T-cell (primary cell): ENCODE measurements at places on chromosomes 6 and 20.

GRCh38 chr20:5686384-5687105 lies 63.7 kb upstream of the SHLD1 start:
- DNase-seq, result no peak

GRCh38 chr20:49351775-49352174 lies 73.9 kb upstream of the ZNFX1 start:
- no peak for DNase-seq

DNA sequence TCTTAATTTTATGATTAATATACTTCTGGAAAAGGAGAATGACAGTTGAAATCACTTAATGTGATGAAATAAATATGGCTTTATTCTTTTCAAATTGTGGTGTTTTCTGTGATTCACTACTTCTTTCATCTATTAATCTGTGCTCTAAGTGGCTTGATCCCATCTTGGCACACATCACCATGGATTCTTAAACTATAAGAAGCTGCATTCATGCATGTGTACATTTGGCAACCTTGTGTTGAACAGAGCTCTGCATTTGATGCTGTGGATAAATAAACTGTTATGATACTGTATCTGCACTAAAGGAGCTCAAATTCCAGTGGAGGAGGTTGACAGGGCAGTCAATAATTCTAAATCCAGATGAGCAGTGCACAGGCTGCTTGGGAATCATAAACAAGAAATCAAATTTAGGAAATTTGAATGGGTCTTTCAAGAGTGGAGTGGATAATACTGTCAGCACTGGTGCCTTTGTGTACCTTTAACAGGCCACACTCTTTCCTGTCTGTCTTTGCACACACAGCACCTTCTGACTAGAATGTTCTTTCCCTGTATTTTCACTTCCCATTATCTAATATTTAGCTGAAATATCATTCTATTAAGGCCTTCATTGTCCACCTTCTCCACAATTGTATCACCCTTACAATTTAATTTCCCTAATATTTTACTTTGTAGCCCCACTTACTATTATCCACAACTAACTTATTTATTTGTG lies 252.9 kb downstream of the GRM1 start:
- DNase-seq, result no peak

DNA sequence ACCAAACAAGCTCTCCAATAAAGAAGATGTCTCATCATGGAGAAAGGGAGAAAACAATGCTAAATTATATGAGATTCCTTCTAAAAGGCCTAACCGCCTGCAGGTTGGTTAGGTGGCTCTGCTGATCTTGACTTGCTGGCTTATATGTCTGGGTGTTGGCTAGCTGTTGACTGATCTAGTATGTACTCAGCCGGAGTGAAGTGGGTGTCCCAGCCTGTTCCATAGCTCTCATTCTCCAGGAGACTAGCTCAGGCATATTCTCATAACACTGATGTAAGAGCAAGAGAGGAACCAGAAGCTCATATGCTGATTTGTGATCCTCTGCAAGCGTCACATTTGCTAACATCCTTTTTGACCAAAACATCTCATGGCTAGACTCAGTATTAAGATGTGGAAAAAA lies 473.0 kb downstream of the BMP2 start:
- no peak for DNase-seq

- no peak for DNase-seq
Measured at GRCh38 chr20:64245746-64246595, 9.6 kb upstream of the PCMTD2 start.

GRCh38 chr6:43263314-43264178 lies 20.3 kb downstream of the TTBK1 start:
- DNase-seq, result peak; percentile 55

- no peak for DNase-seq
Measured at GRCh38 chr20:5524896-5525295, 208.1 kb upstream of the PROKR2 start.

DNA sequence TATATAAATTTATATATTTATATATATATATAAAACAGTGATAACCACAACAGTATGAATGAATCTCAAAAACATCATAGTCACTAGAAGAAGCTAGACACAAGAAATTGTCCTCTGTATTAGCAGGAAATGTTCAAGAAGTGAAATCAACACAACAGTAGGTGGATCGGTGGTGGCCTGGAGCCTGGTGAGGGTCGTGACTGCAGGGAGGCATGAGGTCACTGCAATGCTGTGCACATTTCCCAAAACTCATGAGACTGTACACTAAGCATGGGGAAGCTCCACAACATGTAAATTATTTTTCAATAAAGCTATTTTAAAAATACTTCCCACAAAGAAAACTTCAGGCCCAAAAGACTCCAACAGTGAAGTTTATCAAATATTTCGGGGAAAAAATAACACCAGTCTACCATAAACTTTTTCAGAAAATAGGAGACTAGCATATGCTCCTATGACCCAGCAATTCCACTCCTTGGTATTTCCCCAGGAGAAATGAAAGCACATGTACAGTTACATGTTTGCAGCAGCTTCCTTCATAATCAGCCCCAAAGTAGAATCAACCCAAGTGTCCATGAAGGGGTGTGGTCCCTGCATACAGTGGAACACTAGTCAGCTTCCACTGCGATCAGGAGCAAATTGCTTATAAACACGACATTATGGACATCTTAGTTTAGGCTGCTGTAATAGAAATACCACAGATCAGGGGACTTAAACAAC lies 144.2 kb downstream of the TBXT start:
- no peak for DNase-seq

DNA sequence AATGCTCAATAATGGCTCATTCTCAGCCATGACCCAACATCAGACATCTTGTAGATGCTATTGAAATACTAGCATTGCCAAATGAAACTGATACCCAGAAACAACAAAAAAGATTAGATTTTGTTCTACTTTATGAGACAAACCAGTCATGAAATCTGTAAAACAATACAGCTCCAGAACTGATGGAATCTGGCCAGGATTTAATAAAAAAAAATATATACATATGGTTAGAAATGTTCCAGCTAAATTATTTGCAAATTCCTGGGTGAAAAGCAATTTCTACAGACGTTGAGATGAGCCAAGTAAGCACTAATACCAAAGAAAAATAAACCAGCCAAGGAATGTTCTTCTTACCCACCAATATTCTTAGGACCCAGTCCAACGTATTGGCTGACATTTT lies 201.3 kb downstream of the EPHA7 start:
- no peak for DNase-seq

GRCh38 chr6:1787894-1788293 lies 178.2 kb downstream of the FOXC1 start:
- no peak for DNase-seq

GRCh38 chr6:44297063-44298038 lies 15.8 kb downstream of the AARS2 start:
- peak; percentile 46 for DNase-seq

DNA sequence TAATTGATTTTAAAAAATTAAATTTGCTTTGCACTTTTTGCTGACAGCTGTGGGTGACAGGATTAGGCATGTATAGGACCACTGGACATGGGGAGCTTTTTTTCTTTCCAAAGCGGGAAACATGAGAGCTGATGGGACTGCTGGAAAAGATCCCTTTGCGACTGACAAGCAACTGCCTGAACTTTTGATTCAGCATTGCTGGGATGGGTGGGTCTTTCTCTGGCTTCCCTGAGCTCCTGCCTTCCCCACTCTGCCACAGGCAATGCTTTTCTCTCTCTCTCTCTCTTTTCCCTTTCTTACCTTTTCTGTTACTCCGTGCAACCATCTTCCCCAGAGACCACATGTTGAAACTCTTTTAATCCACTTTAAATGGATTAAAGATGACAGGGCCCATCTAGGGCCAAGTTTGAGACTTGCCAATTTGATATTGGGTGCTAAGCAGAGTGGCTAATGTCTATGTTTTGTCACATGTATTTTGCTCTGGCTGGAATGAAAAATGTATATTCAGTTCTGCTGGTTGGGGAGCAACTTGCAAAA lies 33.5 kb upstream of the TPD52L1 start:
- no peak for DNase-seq

DNA sequence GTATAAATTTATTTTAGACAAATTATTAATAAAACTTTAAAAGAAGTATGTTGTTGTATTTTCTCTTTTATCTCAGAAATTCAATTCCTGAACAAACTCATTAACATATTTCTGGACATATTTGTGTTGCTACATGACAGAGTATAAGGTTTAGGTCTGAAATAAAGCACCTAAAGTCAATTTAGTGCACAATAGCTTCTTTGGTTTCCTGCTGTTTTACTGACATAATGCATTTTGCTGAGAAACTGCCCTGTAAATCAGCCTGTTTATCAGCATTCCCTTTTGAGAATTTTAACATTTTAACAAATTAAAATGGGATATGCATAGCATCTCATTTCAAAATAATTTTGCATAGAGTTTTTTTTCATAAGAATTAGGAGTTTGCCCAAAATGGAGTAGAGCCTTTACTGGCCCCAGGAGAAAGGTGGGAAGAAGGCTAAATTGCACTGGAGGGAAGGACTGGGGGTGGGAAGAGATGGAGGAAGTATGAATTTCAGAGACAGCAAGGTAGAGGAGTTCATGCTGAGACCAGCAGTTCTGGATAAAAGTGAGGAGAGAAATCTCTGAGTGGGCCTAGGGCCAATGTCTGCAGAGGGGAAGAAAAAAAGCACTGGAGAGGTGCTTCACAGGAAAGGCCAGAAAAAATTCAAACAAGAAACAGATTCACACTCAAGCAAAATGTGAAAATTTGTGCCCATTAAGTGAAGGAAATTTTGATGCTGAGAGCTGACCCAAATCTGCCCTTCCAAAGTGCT lies 324.2 kb upstream of the HSF2 start:
- DNase-seq, result no peak

- no peak for DNase-seq
Measured at GRCh38 chr6:24980507-24981385, 45.0 kb upstream of the RIPOR2 start.

DNA sequence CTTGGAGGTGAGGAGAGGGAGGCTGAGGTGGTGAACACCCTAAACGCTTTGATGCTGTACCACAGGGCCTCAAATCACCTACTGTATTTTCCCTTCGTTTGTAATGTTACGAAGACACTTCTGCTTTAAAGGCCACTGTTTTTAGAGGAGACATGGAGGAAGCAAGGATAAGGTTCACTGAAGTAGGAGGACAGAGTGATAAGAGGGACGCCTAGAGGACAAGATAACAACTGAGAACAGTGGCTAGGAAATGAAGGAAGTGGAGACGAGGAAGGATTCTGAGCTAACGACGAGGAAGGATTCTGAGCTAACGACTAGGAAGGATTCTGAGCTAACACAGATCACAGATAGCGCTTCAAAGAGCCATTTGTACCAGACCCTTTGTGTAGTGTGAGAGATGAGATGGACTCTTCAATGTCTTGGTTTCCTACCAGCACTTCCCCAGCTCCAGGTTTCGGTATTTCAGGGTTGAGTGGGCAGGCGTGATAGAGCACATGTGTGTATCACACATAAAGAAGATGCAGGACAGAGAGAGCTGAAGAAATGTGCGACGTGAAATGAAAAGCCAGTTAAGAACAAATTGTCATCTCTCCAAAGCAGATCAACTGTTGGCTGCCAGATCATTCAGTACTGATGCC lies 7.5 kb downstream of the SF3B5 start:
- DNase-seq, result no peak

DNA sequence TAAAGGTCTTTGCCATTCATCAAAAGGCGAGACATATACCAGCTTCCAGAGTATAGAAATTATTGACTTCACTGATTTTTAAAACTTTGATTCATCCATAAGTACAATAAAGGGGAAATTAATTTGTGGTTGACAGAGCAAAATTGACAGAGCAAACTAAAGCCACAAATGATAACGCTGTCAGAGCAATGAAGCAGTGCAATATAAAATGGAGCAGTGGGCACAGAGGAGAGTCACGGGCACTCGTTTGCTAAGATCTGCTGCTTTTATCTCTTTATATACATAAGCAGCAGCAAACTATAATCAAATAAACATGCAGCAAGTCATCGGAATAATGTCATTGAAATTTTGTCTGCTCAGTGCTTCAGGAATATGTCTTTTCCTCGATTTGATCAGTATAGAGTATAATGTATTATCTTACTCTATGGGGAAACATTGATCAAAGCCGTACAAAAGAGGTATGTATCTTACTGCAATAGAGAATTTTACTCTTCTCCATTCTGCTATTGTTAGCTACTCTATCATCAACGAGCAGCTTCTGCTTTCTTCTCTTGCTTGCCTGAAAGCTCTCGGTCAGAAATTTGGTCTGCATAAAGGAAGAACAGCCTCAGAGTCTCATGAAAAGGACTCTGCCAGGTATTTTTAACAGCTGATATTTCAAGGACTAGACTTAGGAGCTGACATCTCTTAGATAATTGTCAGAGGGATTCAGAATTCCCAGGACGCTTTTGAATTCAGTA lies 546.0 kb upstream of the ARID1B start:
- DNase-seq, result no peak

- no peak for DNase-seq
Measured at GRCh38 chr6:35092362-35093117, 48.6 kb downstream of the TCP11 start.

DNA sequence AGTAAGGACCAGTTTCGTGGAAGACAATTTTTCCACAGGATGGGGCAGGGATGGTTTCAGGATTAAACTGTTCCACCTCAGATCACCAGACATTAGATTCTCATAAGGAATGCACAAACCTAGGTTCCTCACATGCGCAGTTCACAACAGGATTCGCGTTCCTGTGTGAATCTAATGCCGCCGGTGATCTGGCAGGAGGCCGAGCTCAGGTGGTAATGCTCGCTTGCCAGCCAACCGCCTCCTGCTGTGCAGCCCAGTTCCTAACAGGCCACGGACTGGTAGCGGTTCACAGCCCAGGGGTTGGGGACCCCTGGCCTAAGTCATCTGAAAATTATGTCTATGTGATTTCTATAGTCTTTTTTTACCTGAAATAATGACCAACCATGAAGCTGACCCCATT lies 217.5 kb downstream of the TMEM200A start:
- DNase-seq, result no peak

DNA sequence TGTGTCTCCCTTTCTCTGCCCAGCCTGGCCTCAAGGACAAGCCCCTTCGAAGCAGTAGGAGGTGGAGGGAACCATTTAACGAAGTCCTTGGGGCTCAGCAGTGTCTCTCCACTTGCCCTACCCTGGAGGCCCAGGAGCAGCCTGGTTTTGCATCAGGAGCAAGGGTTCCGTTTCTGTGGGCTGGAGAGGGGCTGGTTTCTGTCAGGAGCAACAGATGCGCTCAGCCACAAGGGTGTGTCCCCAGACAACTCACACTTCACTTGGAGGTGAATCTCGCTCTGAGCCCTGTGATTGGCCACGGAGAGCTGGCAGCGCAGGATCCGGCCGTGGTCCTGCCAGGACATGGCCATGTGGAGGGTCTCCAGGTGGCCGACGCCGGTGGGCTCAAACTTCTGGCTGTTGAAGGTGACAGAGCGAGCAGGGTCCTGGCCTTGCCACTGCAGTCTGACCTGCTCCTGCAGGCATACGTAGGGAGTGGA lies 6.9 kb downstream of the SIGLEC1 start:
- DNase-seq, result no peak
